ENCODE measurements at places on chromosomes 16 and 17.
A peak's percentile ranks its signal among the peaks of the same experiment; 100 is the strongest.

- no peak for DNase-seq
These were observed 8.2 kb downstream of the MYH3 start for GRCh38 chr17:10648956-10649355.

GRCh38 chr17:43906951-43907424 is 348 bp downstream of the MPP2 start:
- no peak for DNase-seq

DNA sequence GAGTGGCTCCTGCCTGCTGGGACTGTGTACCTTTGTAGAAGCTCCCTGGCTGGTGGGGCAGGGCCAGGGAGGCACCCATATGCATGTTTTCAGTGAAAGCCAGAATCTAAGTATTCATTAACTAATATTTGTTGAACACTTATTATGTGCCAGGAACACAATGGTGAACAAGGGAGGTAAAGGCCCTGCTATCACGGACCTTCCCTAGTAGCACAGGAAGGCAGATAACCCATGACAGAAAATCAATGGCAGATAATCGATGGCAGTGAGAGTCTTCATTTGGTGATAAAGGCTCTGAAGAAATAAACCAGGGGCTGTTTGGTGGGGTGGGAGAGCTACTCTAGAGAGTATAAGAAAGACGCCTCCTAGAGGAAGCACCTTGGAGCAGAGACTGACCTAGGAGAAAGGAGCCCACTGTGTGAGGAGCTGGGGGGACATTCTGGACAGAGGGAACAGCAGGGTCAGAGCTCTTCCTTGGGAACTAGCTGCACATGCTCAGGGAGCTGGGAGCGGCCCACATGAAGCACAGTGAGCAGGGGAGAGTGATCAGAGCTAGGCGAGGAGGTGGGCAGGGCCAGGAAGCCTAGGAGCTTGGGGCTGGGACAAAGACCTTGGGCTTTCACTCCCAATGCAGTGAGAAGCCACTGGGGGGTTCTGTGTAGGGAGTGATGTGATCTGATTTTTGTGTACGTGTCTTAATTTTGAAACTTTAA is 78.5 kb downstream of the SPECC1 start:
- no peak for DNase-seq

DNA sequence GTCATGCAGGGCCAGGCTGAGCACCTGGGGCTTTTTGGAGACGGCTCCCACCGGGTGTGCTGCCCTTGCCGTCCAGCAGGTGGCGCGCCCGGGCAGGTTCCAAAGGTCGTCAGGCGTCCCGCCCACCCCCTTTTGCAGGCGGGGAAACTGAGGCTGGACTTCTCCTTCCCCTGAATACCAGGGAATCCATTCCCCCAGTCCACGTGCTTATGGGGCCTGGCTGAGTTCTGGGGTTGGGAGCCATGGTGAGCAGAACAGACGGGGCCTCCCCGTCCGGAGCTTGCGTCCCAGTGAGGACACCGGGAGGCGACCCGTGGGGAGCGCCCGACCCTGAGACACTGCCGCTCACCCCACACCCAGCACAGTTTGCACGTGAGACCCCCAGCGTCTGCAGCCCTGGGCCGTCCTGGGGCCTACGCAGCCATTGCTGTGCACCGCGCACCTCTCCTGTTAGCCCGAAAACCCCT is 51.8 kb upstream of the JPH3 start:
- peak; percentile 32 for DNase-seq

- DNase-seq: no peak
These were observed 27.6 kb downstream of the MXRA7 start for GRCh38 chr17:76683011-76683755.

- DNase-seq: no peak
These were observed 894 bp upstream of the PHKG2 start for GRCh38 chr16:30747331-30747730.

GRCh38 chr17:39781031-39781860 is 43.5 kb downstream of the GRB7 start:
- DNase-seq: no peak

DNA sequence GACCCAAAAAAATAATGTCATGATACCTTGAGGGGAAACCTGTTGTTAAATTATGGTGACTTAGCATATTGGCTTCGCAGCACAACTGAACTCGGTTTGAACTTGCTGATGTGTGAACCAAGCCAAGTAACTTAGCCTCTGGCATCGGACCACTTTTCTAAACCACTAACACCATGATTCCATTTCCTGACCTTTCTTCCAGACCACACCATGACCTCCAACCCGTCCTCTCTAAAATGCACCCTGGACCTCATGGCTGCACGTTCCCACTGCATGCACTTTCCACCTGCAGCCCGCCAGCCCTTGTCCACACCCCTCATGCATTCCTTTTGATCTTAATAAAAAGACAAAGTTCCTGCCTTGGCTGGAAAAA is 29.3 kb downstream of the DYNLRB2 start:
- DNase-seq: peak; percentile 57

- no peak for DNase-seq
These were observed 676 bp downstream of the EME1 start for GRCh38 chr17:50373705-50374104.

GRCh38 chr17:15364615-15365014 is 23.2 kb upstream of the TEKT3 start:
- DNase-seq: no peak

- no peak for DNase-seq
These were observed 8.0 kb upstream of the KATNB1 start for GRCh38 chr16:57727610-57728009.

DNA sequence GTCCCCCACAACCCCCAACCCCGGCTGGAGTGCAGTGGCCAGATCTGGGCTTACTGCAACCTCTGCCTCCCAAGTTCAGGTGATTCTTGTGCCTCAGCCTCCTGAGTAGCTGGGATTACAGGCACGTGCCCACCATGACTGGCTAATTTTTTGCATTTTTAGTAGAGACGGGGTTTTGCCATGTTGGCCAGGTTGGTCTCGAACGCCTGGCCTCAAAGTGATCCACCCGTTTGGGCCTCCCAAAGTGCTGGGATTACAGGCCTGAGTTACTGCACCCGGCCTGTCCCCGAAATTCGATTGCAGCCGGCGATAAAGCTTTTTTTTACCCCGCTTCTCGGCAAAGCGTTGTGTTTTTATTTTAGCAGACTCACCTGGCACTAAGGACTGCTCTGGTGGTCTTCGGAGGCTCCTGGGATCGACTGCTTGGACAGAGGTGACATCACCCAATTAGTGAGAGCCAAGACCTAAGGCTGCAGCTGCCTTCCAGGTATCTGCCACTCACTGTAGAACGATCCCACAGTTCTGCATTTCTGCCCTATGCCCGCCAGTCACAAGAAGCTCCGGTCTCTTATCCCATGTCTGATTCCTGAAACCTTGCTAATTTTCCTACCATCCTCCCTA is 82.2 kb upstream of the ARL4D start:
- peak; percentile 20 for DNase-seq

- DNase-seq: no peak
These were observed 51.5 kb downstream of the CHCT1 start for GRCh38 chr17:60473788-60474187.

GRCh38 chr17:6346156-6346786 is 88.7 kb downstream of the AIPL1 start:
- no peak for DNase-seq

GRCh38 chr16:72992142-72992601 is 55.8 kb downstream of the ZFHX3 start:
- DNase-seq: no peak

DNA sequence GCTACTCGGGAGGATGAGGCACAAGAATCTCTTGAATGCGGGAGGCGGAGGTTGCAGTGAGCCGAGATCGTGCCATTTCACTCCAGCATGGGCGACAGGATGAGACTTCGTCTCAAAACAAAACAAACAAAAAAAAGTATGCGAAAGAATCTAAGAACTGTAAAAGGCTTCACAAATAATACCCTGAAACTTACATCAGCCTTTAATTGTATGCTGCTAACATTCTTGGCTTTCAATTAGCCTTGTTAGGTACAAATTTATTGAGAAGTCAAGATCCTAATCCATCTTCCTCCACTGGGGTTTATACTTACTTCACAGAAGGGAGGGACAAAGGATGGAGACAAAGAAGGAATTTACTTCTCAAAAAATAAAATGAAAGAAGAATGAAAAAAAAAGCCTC is 83.3 kb downstream of the SNX11 start:
- DNase-seq: no peak

DNA sequence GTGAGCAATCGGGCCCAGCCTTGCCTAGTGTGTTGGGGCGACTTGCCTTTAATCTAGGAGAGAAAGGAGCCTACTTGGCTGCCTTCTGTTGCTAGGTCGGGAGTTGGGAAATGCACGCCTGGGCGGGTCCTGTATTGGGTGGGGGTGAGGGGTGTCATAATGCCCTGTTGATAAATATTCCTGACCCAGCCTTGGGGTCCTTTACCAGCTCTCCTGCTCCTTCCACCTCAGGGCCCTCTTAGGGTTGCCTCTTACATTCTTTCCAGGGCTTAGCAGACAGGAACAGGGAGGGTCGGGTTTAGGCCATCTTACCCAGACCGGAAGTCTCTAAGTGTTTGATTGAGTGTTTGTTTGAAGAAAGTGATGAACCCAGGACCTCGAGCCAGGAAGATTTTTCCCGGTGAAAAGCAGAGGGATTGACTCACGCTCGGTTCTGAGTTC is 112.9 kb downstream of the SEC14L1 start:
- no peak for DNase-seq

DNA sequence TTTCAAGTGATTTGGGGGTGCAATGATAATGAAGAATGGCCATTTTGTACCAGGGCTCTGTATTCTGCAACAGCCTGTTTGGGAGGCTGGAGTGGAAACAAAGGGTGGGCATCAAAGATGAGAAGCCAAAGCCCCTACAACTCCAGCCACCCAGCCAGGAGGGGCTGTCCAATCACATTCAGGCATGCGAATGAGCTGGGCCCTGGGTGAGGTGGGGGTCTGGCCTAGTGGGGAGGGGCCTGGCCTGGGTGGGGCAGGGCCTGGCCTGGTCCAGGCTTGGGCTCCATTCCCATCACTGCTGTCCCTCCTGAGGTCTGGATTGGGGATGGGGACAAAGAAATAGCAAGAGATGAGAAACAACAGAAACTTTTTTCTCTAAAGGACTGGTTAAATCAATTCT is 6.4 kb downstream of the AOC3 start:
- no peak for DNase-seq

GRCh38 chr16:81515281-81515680 is 70.7 kb downstream of the CMIP start:
- DNase-seq: no peak

- no peak for DNase-seq
These were observed 12.2 kb upstream of the TERF2 start for GRCh38 chr16:69397821-69398521.

GRCh38 chr17:15130426-15130825 is 134.7 kb downstream of the PMP22 start:
- DNase-seq: no peak

DNA sequence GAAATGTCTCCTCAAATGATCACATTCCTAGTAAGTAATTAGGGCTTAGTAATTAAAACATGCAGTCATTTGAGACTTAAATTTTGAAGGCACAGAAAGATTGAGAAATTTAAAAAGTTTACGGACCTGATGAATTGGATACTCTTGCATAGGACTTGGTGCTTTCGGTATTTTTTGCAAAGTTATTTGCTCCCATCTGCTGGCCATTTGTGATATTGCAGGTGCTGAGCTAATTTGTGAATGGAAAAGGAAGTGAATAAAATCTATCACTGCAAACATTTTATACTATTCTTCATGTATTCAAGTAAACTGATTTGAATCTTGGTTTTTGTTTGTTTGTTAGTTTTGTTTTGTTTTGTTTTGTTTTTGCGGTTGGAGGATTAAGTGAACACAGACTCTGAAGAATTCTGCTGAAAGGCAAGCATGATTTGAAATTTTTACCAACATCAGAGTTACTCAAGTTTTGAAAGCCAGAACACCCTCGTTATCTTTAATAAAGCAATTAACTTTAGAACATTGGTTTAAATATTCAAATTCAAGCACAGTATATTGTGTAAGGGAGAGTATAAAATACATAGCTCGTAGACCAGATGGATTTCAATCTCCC is 689.5 kb upstream of the RBFOX1 start:
- peak; percentile 10 for DNase-seq

- no peak for DNase-seq
These were observed 148.5 kb upstream of the PLCG2 start for GRCh38 chr16:81630635-81631031.

- no peak for DNase-seq
These were observed 119.5 kb downstream of the IRF8 start for GRCh38 chr16:86018487-86018886.

- DNase-seq: no peak
These were observed 21.1 kb downstream of the GAS7 start for GRCh38 chr17:10177131-10177912.

- DNase-seq: no peak
These were observed 19.0 kb downstream of the GRB2 start for GRCh38 chr17:75386430-75386829.

- DNase-seq: no peak
These were observed 507.2 kb upstream of the EEF2KMT start for GRCh38 chr16:5604770-5605169.

- peak; percentile 10 for DNase-seq
These were observed 785 bp downstream of the UBALD1 start for GRCh38 chr16:4613636-4614570.

Measured in T-helper 1 cell (primary cell).